ENCODE measurements at places on chromosomes 1 and 21.

DNA sequence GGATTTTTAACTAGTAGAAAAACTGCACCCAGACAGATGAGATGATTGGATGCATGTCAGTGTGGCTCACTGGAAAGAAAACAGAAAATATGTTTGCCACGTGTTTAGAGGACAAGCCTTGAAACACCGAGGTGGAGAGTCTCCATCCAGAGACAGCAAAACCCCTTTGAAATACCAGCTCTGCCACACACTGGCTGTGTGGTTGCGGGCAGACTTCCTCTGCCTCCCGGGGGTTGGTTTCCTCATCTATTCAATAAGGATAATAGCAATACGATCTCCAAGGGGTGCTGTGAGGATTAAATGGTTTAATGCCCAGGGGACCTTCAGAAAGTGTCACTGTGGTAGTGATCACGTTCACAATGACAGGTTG, 67.2 kb upstream of the PARP1 start:
- DNase-seq, result no peak

- DNase-seq, result no peak
These were observed 22.0 kb upstream of the IFNLR1 start for GRCh38 chr1:24209097-24209496.

DNA sequence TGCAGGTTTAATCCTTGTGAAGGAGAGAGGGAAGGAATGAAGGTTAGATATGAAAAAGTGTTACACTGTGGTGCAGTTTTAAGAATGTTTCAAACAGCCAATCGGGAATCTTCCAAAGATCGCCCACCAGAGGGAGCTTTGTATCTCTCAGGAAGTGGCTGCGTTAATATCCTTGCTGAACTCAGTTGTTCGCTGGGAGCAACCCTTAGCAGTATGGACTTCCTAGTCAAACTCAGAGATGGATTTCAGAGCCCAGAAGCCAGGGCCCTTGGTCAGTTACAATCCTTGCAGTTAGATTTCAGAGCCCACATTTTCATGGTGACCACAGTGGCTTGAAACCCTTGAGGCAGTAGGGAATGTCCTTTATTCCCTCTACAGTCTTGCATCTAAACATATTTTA, 136.2 kb downstream of the NTNG1 start:
- no peak for DNase-seq

GRCh38 chr21:15425049-15425448, 304.7 kb upstream of the USP25 start:
- DNase-seq, result no peak

GRCh38 chr1:158933621-158934020, 2.3 kb downstream of the PYHIN1 start:
- no peak for DNase-seq
